ENCODE measurements at places on chromosomes 1 and 21.

- no peak for DNase-seq
These were observed 185.9 kb downstream of the TPR start for GRCh38 chr1:186189156-186189555.

DNA sequence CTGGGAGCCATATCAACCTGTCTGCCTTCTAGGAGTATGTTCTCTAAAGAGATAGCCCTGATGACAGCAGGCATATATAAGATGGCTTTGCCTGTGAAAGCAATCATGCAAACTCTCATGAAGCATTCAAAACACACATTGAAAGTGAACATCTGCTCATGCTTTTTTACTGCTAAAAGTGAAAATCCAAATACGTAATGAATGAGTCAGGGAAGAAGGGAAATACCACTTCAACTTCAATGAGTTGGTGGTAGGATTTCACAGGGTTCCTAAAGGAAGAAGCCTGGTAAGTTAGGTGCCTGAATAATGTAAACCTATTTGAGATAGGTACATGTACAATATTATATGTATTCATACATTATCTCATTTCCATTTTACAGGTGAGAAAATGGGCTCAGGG is 50.5 kb upstream of the SLFNL1 start:
- DNase-seq = no peak

DNA sequence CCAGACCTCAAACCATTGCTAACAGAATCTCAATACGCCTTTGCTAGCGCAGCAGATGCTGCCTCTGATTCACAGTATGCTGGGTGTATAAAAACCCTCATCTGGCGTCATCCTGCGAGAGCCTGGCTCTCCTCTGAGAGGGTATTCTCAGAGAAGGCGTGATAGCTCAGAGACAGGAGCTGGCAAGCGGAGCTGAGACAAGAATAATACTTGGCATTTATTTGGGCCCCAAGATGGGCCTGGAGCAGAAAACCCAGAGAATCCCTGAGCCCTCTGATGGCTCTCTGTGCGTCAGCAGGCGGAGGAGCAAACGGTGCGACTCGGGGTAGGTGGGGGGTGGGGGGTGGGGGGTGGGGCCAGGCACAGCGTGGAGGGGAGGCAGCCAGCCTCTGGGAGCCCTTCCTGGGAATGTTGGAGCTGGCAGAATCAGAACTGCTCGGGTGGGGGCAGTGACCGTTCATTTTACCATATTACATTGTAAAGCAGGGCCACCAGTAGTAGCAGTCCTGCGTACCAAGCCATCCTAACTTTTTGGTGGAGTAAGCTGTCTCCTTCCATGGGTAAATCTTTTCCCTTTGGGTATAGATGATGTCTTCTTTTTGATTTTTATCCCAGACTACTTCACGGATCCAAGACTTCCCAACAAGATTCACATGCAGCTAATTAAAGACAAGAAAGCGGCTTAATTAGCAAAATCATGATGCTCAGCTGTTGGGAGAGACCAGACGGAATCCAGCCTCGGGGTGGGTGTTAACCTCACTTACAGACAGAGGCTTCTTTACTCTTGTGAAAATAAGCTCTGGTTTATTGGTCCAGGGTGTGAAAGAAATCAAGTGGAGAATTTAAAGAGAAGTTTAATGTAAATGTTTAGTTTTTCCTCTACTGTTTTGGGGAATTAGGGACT is 7.1 kb downstream of the RIIAD1 start:
- DNase-seq = no peak

- no peak for DNase-seq
These were observed 18.9 kb downstream of the CAPN2 start for GRCh38 chr1:223731133-223731770.

GRCh38 chr1:116983678-116984077 is 17.9 kb upstream of the CD101 start:
- no peak for DNase-seq

- DNase-seq = no peak
These were observed 237.1 kb downstream of the USH2A start for GRCh38 chr1:216186141-216186540.

DNA sequence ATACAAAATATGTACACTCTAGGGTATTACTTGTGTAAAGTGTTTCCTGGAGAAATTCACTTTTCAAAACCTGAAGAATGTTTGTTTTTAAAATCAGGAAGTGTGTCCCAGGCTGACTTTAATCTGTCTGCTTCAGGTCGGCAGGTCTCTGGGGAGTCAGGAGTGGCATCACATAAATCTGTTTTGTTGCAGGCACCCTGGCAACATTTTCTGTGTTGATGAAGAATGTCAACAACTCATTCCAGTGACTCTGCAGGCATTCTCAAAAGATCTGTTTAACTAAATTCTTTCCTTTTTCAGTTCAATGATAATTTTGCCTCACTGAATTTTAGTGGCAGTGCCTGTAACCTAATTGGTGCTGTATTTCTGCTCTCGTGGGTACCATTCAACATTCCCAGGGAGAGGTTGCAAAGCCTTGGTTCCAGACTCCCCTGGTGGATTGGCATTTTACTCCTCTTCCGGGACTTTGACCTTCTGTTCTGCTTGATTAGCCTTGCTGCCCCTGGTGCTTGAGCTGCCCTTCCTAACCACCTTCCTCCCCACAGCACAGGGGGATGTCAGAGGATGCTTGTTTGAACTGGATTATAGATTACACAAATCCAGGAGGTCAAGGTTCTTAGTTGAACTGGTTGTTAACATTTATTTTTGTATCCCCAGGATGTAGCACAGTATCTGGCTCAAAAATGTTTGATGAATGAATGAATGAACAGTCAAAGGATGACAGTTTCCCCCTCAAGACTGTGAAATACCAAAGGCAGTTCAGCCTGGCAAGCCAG is 55.4 kb upstream of the LPGAT1 start:
- DNase-seq = no peak

GRCh38 chr1:219143735-219144134 is 29.9 kb upstream of the LYPLAL1 start:
- no peak for DNase-seq

DNA sequence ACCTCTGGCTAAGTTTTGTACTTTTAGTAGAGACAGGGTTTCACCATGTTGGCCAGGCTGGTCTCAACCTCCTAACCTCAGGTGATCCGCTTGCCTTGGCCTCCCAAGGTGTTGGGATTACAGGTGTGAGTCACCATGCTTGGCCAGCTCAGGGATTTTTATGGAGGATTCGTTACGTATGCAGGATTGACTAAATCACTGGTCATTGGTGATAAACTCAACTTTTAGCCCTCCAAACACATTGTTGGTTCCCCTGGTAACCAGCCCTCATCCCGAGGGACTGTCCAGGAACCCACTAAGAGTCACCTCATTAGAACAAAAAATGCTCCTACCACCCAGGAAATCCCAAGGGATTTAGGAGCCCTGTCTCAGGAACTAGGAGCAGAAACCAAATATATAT is 40.4 kb downstream of the ST3GAL3 start:
- DNase-seq = no peak

DNA sequence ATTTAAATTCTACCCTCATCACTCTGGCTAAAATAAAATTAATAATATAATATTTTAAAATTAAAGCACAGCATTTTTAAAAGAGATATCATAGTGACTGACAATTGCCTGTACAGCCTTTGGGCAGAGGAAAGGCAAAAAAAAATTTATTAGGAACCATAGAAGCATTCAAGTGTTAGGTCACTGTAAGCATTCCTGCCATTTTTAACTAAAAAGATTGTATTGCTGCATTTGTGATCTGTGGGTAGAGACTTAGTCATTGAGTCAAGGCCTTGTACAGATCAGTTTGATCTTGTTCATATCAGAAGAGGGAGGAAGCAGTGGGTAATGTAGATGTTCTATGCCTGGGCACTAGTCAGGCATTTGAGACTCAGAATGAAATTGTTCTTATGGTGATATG is 109.9 kb downstream of the LYPLAL1 start:
- no peak for DNase-seq

GRCh38 chr1:63753591-63753990 is 20.2 kb upstream of the ROR1 start:
- DNase-seq = no peak

GRCh38 chr1:38818175-38818976 is 41.2 kb downstream of the RRAGC start:
- DNase-seq = peak; percentile 37

- DNase-seq = no peak
These were observed 39.7 kb downstream of the RIPK4 start for GRCh38 chr21:41726970-41727783.

GRCh38 chr21:45069711-45070110 is 4.7 kb upstream of the ADARB1 start:
- no peak for DNase-seq

- no peak for DNase-seq
These were observed 72.8 kb upstream of the CD55 start for GRCh38 chr1:207248544-207249198.

- no peak for DNase-seq
These were observed at the start of gene BGLAP for GRCh38 chr1:156241926-156242325. Gene BGLAP, plus strand, starts transcription at chr1:156242184. Its CDS starts 48 bp downstream, at chr1:156242232.

All from CD4-positive, alpha-beta T cell (primary cell).